T-helper 17 cell (primary cell): ENCODE measurements at places on chromosomes 6 and 20. TPM values are rescaled to one million over a fixed set of nuclear protein-coding genes. Genes with fewer than 3 reads are reported as not detected.
A peak's percentile ranks its signal among the peaks of the same experiment; 100 is the strongest.

- H3K27me3 ChIP-seq: no peaks in the 10 kb centered on the region
- H3K4me3 ChIP-seq: peak overlapping the region; percentile 79
- peaks cover 6% of the 10 kb centered on the region for H3K36me3 ChIP-seq
- H3K4me1 ChIP-seq: peaks cover 55% of the 10 kb centered on the region
Observed at GRCh38 chr6:111724505-111724904, 118.8 kb upstream of the TRAF3IP2 start.

The F13A1 gene
- 305 TPM for total RNA-seq

DNA sequence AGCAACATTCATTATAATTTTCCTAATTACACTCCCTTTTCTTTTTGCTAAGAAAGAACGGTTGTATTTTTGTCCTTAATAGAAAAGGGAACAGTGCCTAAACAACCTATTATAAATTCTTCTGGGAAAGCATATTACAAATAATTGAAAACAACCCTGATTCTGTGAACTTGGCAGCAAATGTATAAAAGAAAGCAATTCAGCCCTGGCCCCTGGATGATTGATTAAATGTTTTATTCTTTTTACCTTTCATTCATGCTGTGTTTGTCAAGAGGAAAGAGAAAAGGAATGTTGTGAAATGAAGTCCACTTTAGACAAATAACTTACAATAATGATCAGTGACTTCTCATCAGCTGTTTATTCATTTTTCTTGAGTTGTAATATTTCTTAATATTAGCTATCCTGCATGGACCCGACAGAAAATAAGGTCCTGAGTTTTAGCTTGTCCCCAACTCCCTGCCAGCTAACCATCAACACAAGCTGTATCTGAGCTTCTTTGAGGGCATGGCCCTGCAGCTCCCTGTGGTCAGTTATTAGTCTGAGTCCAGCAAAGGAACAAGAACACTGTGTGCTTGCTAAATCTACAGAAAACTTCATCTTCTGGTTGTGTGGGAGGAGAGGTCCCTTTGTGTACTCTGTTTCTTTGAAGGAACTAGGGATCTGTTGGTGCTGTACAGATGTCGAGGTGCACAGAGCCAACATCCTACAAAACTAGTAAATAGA is 248.2 kb downstream of the LAMA2 start:
- no peak overlapping the region for H3K4me3 ChIP-seq
- peaks cover 2% of the 10 kb centered on the region for H3K36me3 ChIP-seq
- H3K27me3 ChIP-seq: peaks cover 23% of the 10 kb centered on the region
- H3K27ac ChIP-seq: no peak overlapping the region
- DNase-seq: no peak

The SYNGAP1 gene
- 83.9 TPM for total RNA-seq

DNA sequence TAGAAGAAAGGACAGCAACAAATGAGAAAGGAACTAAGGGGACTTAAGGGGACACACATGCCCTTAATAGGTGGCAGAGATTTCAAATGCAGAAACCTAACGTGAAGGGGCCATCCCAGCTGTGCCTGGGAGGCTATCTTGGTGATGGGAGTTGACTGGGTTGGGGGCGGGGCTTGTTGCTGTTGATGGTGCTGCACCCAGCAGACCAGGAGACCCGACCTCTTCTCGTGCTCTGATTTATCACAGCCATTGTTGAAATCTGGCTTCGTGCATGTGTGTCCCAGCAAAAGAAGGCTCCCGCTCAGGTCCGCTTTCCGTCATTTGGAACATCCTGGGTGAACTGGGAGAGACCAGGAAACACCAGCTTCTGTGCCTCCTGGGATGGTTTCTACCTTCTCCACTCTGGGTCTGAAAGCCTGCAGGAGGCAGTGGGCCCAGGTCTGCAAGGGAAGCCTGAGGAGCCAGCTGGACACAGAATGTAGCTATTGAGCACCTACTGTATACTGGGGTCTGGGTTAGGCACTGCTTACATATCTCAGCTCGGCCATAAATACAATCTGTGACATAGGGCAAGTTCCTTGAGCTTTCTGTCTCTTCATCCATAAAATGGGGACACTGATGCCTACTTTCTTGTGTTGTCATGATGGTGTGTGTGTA is 32.1 kb downstream of the TOX2 start:
- no peak for DNase-seq
- no peak overlapping the region for H3K27ac ChIP-seq
- peaks cover 54% of the 10 kb centered on the region for H3K4me1 ChIP-seq
- no peak overlapping the region for H3K4me3 ChIP-seq

GRCh38 chr6:30568245-30568644 is 3.0 kb upstream of the ABCF1 start:
- H3K27ac ChIP-seq: no peak overlapping the region
- H3K4me3 ChIP-seq: no peak overlapping the region
- H3K27me3 ChIP-seq: no peaks in the 10 kb centered on the region
- no peak for DNase-seq
- H3K4me1 ChIP-seq: peaks cover 42% of the 10 kb centered on the region

DNA sequence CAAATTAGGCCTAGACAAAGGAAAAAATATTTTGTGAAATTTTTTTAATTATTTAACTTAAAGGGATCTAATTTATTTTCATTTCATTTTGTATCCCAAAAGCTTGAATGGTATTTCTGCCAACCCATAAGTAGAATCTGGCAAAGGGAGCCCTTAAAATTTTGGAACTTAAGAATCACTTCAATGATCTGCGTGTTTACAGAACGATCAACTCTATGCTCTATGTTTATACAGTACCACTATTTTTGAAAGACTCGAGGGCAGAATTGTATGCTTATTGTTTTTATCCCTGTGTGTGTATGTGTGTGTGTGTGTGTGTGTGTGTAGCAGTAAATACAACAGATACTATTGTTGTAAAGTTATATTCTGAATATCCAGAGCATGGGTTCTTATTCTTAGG is 39.2 kb downstream of the METTL24 start:
- no peak overlapping the region for H3K4me3 ChIP-seq
- H3K36me3 ChIP-seq: no peaks in the 10 kb centered on the region
- peaks cover 52% of the 10 kb centered on the region for H3K27me3 ChIP-seq
- peaks cover 2% of the 10 kb centered on the region for H3K4me1 ChIP-seq
- DNase-seq: no peak
- H3K27ac ChIP-seq: no peak overlapping the region

- no peak overlapping the region for H3K4me3 ChIP-seq
- peak overlapping the region; percentile 73 for H3K27ac ChIP-seq
- H3K27me3 ChIP-seq: no peaks in the 10 kb centered on the region
- peaks cover 7% of the 10 kb centered on the region for H3K36me3 ChIP-seq
- DNase-seq: no peak
Observed at GRCh38 chr6:24662236-24662635, 4.5 kb downstream of the TDP2 start.

- H3K36me3 ChIP-seq: no peaks in the 10 kb centered on the region
- no peak overlapping the region for H3K27ac ChIP-seq
- no peak for DNase-seq
- H3K4me1 ChIP-seq: no peaks in the 10 kb centered on the region
Observed at GRCh38 chr20:7490288-7490687, 450.0 kb downstream of the HAO1 start.

DNA sequence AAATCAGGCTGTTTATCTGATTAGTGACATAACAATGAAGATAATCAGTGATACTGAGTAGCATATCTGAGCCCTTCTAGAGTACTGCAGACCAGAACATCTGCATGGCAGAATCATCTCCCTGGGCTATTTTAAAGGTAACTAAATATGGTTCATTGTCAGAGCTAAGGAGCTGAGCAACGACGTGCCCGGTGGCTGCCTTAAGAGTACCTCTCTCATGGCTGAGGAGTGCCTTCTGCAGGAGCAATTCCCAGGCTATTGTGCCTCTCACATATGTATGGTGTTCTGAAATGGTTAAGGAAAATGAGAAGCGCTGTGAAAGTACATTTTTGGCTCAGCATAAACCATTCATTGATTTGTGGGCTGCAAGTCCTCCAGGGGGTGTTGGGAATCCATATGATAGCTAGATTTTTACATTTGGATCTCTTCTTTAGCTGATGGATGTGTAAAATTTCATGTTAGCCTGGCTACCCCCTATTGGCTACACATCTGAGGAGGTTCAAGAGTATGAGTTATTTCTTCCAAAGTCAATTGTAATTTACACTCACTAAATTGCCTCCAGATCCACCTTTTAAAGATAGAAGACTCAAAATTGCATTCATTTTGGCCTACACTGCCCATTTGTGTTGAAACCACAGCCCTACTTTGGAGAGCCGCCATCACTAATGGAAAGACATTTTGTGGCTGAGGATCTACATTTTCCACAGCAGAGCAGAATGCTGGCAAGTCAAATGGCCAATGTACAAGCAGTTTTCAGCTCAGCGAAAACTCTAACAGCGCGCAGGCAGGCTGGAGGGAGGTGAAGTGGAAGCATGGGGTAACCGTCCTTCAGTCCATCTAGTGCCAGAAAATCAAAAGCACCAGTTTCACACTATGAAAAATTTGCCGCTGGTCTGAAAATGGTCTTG is 198.0 kb downstream of the SIM1 start:
- no peak for DNase-seq
- peaks cover 6% of the 10 kb centered on the region for H3K27me3 ChIP-seq
- no peaks in the 10 kb centered on the region for H3K4me1 ChIP-seq
- no peak overlapping the region for H3K27ac ChIP-seq
- H3K36me3 ChIP-seq: no peaks in the 10 kb centered on the region
- H3K4me3 ChIP-seq: no peak overlapping the region

The CPXM1 gene
- 0.23 TPM for total RNA-seq

- H3K27ac ChIP-seq: no peak overlapping the region
- H3K4me1 ChIP-seq: no peaks in the 10 kb centered on the region
- DNase-seq: no peak
- H3K4me3 ChIP-seq: no peak overlapping the region
Observed at GRCh38 chr6:161417717-161418462, 144.0 kb upstream of the AGPAT4 start.

- H3K27me3 ChIP-seq: peaks cover 22% of the 10 kb centered on the region
- no peaks in the 10 kb centered on the region for H3K4me1 ChIP-seq
- no peak overlapping the region for H3K27ac ChIP-seq
- H3K4me3 ChIP-seq: no peak overlapping the region
Observed at GRCh38 chr20:16662467-16662866, 67.4 kb upstream of the SNRPB2 start.

- H3K27ac ChIP-seq: no peak overlapping the region
- no peak overlapping the region for H3K4me3 ChIP-seq
- no peaks in the 10 kb centered on the region for H3K27me3 ChIP-seq
- no peaks in the 10 kb centered on the region for H3K36me3 ChIP-seq
- no peak for DNase-seq
- H3K4me1 ChIP-seq: no peaks in the 10 kb centered on the region
Observed at GRCh38 chr20:15843777-15844176, 729.5 kb downstream of the KIF16B start.

GRCh38 chr6:142822842-142823241 is 122.1 kb downstream of the HIVEP2 start:
- H3K4me3 ChIP-seq: peak overlapping the region; percentile 46
- peak overlapping the region; percentile 99 for H3K27ac ChIP-seq
- H3K4me1 ChIP-seq: peaks cover 49% of the 10 kb centered on the region
- H3K27me3 ChIP-seq: no peaks in the 10 kb centered on the region
- no peak for DNase-seq
- H3K36me3 ChIP-seq: peaks cover 2% of the 10 kb centered on the region

The ZSCAN26 gene
- total RNA-seq: 7.3 TPM

DNA sequence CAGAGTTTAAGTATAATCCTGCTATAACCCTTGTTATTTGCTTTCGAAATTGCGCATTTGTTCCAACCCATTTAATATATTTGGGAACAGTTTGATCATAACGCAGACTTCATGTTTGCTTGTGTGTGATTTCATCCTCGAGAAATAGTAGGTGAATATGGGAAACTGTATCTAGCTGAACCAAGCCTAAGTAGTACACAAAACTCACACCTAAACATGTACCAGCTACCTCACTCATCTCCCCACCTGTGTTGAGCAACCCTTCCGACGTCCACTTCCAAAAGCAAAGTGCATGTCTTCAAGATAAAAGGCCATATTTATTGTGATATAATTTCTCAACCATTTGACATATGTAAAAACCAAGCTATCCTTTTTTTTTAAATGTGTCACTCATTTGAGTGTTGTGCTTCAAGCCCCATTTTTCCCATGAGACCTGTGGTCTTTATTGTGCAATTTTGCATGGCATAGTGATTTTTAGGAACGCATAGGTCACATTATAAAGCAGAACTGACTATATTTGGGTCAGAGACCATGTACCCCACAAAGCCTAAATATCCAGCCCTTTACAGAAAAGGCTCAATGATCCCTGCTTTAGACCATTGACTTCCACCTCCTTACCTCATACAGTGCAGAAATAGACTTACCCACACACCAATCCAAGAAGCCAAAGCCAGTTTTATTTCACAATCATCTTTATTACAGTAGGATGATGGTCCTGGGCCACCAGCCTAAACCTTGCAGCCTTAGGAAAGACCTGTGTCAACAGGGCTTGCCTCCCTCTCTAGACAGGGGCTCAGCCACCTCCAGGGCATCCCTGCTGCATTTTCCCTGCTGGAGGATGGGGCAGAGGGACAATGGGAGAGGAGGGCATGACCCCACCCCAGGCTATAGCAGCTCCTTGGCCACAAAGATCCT is 7.1 kb downstream of the CCND3 start:
- H3K4me3 ChIP-seq: peak overlapping the region; percentile 95
- H3K27ac ChIP-seq: peak overlapping the region; percentile 82
- peaks cover 52% of the 10 kb centered on the region for H3K4me1 ChIP-seq
- peaks cover 9% of the 10 kb centered on the region for H3K36me3 ChIP-seq

GRCh38 chr20:6038256-6038655 is 15.6 kb downstream of the LRRN4 start:
- no peaks in the 10 kb centered on the region for H3K27me3 ChIP-seq
- H3K4me1 ChIP-seq: peaks cover 4% of the 10 kb centered on the region
- no peak overlapping the region for H3K27ac ChIP-seq
- no peak overlapping the region for H3K4me3 ChIP-seq
- H3K36me3 ChIP-seq: peaks cover 7% of the 10 kb centered on the region

The GHRH gene
- not detected for total RNA-seq

DNA sequence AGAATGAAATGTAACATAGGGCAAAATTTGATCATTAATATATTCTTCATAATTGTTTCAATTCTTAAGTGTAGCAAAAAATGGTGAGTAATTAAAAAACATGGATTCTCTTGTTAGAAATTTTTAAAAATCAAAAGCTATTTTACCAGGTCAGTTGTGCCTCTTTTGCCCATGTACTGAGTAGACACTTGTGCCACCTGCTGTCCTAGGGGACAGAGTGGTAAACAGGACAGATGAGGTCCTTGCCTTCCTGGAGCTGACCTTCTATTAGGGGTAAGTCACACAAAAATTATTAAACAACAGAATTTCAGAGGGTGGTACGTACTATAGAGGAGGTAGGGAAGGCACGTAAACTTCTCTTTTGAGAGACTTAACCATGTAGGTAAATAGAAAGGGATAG is 6.5 kb downstream of the RNF24 start:
- no peaks in the 10 kb centered on the region for H3K27me3 ChIP-seq
- H3K36me3 ChIP-seq: peaks cover 5% of the 10 kb centered on the region
- peaks cover 33% of the 10 kb centered on the region for H3K4me1 ChIP-seq

The SALL4 gene
- 0.16 TPM for total RNA-seq
